ENCODE measurements at places on chromosomes 7 and 10. TPM values are rescaled to one million over a fixed set of nuclear protein-coding genes. Genes with fewer than 3 reads are reported as not detected.

DNA sequence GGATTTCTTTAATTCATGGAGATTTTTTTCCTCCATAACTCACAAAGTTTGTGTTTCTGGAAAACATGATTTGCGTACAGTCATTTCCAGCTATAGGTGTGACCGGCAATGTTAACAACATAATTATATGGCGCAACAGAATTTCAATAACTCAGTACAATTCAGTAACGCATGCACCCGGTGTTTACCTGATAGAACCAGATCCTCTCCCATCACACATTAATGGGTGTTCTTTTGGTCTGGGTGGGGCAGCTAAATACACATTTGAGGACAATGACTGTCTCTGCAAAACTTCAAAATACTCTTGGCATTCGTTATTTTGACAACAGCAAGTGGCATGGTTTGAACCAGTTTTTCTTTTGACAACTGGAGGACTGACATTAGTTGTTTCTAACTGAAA, 102.3 kb downstream of the KLF6 start:
- H3K27me3 ChIP-seq: no peaks in the 10 kb centered on the region
- no peak overlapping the region for H3K27ac ChIP-seq
- H3K4me3 ChIP-seq: no peak overlapping the region
- H3K36me3 ChIP-seq: no peaks in the 10 kb centered on the region

DNA sequence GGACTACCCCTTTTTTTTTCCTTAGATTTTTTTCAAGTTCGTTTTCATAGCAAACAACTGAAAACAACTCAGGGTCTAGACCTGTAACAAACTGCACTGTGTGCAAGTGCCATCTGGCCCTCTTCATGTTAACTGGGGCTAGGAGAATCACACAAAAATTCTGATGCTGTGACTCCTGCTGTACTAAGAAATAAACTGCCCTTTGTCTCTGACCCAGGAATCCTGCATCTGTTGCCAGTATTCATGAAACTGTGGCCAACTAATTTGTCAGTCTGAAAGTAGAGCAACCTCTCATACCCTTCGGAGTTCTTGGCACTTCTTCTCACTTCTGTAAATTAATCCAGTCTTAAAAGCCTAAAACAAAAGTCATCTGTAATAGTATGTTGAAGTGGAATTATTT, 218.4 kb upstream of the PCDH15 start:
- no peak overlapping the region for H3K27ac ChIP-seq
- no peak overlapping the region for H3K4me3 ChIP-seq
- H3K4me1 ChIP-seq: no peaks in the 10 kb centered on the region
- H3K36me3 ChIP-seq: no peaks in the 10 kb centered on the region
- no peaks in the 10 kb centered on the region for H3K27me3 ChIP-seq

DNA sequence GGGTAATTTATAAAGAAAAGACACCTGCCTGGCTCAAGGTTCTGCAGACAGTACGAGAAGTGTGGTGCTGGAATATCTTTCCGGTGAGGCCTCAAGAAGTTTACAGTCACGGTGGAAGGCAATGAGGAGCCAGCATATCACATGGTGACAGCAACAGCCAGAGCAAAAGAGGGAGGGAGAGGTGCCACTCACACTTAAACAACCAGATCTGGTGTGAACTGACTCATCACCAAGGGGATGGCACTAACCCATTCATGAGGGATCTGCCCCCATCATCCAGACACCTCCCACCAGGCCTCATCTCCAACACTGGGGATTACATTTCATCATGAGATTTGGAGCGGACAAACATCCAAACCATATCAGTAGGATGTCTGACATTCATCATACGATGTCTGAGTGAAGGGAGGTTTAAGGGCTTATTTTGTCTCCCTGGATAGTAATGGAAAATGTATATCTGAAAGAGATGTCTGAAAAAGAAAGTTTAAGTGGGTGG, 23.5 kb upstream of the KBTBD2 start:
- no peak overlapping the region for H3K27ac ChIP-seq
- H3K4me3 ChIP-seq: no peak overlapping the region
- no peak for DNase-seq
- H3K4me1 ChIP-seq: no peaks in the 10 kb centered on the region

DNA sequence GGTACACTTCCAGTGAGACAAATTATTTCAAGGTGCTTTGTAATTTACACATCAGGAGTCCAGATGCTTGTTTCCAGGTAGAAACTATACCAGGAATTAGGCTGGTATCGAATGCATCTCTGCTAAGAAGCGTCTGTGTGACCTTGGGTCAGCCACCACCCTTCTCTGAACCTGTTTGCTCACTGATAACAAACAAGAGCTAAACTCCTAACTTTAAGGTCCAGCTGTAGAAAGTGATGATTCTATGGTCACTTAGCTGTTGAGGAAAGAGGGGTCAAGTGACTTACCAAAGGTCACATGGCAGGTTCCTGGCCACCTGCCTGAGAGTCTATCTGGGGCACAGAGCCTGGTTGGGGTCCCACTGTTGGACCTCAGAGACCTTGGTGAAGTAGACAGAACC, 95.4 kb downstream of the HIF1AN start:
- no peaks in the 10 kb centered on the region for H3K4me1 ChIP-seq
- no peak overlapping the region for H3K4me3 ChIP-seq
- no peak overlapping the region for H3K27ac ChIP-seq
- H3K27me3 ChIP-seq: peaks cover 25% of the 10 kb centered on the region
- DNase-seq: no peak
- no peaks in the 10 kb centered on the region for H3K36me3 ChIP-seq

DNA sequence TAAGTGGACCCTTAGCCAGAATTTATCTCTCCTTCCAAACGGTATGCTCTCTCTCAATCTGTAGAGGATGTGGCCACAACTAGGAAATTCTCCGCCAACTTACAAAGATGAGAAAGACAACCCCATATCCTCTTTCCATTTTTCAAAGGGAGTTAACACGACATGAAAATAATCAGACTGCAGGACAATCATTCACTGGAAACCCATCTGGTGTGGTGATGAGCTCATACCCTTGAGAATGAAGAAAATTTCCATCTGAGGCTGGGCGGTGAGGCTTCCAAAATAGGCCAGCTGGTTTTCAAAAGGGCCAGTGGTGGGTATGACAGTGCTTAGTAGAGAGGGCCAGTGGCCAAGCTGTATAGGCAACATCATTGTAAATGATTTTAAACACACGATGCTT, 369.6 kb downstream of the FRMD4A start:
- H3K27ac ChIP-seq: peak overlapping the region; percentile 87
- peak; percentile 99 for DNase-seq
- peaks cover 25% of the 10 kb centered on the region for H3K4me1 ChIP-seq
- no peaks in the 10 kb centered on the region for H3K36me3 ChIP-seq
- no peak overlapping the region for H3K4me3 ChIP-seq

DNA sequence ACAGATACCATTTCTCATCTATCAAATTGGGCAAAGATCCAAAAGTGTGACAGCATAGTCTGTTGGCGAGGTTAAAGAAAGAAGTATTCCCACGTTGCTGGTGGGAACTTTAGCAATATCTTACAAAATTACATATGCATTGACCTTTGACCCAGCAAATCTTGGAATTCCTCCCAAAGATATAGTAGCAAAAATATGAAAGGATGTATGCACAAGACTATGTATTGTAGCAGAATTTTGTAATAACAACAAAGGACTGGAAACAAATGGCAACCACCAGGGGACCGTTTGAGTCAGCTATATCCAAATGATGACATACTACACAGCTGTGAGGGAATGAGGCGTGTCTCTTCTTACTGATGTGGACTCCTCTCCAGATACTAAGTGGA, 50.2 kb downstream of the KCNH2 start:
- H3K4me3 ChIP-seq: no peak overlapping the region
- no peaks in the 10 kb centered on the region for H3K4me1 ChIP-seq
- no peaks in the 10 kb centered on the region for H3K36me3 ChIP-seq
- H3K27ac ChIP-seq: no peak overlapping the region

GRCh38 chr7:53609185-53609584, 573.8 kb downstream of the POM121L12 start:
- H3K4me3 ChIP-seq: no peak overlapping the region
- H3K27ac ChIP-seq: no peak overlapping the region
- H3K27me3 ChIP-seq: no peaks in the 10 kb centered on the region
- H3K36me3 ChIP-seq: no peaks in the 10 kb centered on the region

The FAM25C gene
- total RNA-seq: not detected
